AG09319 (cell line): ENCODE measurements at places on chromosomes 3 and 15.

DNA sequence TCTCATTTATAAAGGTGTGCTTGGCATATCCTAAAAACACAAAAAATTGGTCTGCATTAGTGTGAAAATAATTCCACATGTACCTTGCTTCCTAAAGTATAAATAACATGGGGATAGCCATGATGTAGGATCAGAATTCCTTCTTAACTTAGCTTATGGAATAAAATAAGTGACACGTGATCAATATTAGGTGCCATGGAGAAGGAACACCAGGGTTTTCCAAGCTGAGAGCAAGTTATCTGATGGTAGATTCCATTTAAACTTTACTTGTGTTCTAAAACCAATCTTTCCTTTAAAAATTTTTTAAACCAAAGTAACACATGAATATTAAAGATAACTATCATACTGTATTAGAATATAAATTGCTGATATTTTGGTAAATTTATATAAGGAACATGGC is 300.5 kb downstream of the ZPLD1 start:
- no peak for DNase-seq

- DNase-seq: no peak
These were observed 47.9 kb upstream of the TRAK1 start for GRCh38 chr3:42043099-42043813.

GRCh38 chr3:38843898-38844297 is 27.9 kb upstream of the SCN10A start:
- DNase-seq: peak; percentile 37

- no peak for DNase-seq
These were observed 66.0 kb downstream of the FLNB start for GRCh38 chr3:58074116-58074715.

DNA sequence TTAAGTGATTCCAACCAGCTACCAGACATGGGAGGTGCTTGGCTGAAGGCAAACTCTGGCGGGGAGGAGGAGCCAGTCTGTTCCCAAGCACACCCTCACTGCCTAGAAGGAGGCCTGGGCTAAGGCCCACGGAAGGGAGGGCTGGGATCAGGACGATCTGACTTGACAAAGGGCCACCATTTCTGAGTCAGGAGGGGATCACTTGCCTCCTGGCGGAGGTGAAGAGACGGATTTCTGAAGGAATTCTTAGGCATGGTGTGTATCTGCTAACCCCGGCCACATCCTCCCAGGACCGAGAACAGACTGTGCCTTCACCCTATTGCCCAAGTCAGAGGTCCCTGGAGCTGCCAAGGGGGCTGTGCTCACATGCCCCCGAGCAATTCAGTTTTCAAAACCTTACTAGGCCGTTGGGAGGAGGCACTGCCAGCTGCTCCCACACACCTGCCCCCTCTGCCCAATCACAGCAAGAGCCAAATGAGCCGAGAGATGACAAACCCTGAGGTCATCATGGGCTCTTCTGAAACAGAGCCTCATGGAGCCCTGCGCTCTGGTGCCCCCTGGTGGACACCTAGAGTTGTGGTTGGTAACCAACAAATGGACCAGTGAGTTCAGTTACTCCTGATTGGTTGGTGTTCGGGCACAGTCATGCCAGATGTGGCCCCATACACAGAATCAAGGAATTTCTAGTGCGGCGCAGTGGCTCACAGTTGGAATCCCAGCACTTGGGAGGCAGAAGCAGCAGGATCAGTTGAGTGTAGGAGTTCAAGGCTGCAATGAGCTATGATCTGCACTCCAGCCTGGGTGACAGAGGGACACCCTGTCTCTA is 6.5 kb upstream of the TNK2 start:
- peak; percentile 90 for DNase-seq

- no peak for DNase-seq
These were observed 16.9 kb downstream of the DUSP7 start for GRCh38 chr3:52039426-52039825.

- DNase-seq: no peak
These were observed 146.1 kb upstream of the LPP start for GRCh38 chr3:188007897-188008296.

GRCh38 chr15:78880813-78881212 is 8.1 kb downstream of the MORF4L1 start:
- DNase-seq: no peak

- no peak for DNase-seq
These were observed 66.5 kb downstream of the ADAMTS9 start for GRCh38 chr3:64621275-64621674.

DNA sequence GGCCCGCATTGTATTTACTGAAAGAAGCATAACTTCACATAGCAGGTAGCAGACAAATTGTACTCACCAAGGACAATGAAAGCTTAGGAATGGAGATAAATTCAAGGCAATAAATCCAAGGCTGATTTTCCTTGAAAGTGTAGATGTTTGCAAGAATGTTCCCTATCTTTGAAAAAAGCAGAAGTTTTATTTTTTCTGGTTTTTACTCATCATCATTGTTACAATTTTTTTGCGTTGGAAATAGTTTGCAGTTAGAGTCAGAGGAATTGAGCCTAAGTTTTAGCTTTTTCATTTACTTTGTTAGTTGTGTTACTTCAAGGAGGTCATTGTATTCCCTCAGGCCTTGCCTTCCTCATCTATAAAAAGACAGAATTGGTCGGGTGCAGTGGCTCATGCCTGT is 213.9 kb upstream of the TBL1XR1 start:
- DNase-seq: no peak
